RPMI7951 (cell line): ENCODE measurements at places on chromosomes 3 and 15. TPM values are rescaled to one million over a fixed set of nuclear protein-coding genes. Genes with fewer than 3 reads are reported as not detected.

DNA sequence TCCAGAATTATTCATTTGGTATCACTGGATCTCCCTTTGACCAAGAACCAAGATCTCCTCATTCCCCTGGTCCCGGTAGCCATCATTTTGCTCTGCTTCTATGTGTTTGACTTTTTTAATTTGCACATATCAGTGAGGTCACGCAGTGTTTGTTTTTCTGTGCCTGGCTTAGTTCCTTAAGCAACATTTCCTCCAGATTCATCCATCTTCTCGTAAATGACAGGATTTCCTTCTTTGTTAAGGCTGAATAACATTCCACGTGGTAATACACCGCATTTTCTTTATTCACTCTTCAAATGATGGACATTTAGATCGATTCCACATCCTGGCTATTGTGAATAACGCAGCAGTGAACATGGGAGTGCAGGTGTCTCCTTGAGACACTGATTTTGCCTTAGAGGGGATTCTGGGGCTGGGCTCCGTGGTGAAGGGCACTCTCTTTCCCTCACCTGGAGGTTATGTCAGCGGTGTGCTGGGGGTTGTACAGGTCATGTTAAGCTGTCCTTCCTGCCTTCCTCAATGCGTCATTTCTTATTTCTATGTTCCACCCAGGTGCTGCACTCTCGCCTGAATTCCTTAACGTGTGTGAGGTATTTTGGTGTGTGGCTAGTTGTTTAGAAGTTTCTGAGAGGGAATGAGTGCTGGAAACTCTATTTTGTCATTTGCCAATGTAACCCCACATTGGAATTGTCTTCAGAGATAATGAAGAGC, 212.2 kb downstream of the LPP start:
- DNase-seq, result no peak

- DNase-seq, result peak; percentile 31
Measured at GRCh38 chr3:15055019-15055557, 10.0 kb downstream of the MRPS25 start.

DNA sequence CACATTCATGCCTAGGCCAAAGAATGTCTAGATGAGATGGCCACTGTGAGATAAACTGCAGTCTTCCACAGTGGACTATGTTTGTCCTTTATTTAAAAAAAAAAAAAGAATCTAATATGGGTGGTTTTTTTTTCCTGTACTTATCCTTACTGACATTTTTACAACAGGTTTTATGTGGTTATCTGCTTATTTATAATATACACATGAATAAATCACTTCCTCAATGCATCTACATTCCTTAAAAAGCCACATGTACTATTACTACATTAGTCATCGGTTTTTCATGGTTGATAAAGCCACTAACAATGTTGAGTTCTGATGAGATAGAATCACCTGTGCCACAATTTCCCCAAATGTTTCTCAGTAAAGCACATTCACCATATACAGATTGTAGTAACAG, 341.3 kb upstream of the THBS1 start:
- DNase-seq, result peak; percentile 85

DNA sequence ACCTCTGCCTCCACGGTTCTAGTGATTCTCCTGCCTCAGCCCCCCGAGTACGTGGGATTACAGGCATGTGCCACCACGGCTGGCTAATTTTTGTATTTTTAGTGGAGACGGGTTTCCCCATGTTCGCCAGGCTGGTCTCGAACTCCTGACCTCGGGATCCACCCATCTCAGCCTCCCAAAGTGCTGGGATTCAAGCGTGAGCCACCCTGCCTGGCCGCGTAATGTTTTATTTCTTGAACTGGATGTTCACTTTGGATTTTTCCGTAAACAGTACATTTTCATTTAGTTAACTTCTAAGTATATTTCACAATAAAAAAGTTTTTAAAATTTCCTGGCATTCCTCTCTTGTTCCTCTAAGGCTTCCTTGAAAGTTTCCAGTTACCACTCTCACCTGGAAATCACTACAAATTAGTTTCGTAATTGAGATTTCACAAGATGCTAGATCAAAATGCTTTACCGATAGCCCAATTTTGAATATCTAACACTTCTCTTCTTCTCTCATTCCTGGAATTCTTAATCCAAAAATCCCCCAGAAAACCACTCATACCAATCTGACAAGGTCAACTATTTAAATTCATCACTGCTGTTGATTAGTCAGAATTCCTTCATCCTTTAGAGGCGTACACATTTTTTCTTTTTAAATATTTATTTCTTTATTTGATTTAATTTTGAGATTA, 44.7 kb upstream of the INO80 start:
- no peak for DNase-seq

- no peak for DNase-seq
Measured at GRCh38 chr15:31525988-31526665, 199.5 kb downstream of the KLF13 start.

- DNase-seq, result no peak
Measured at GRCh38 chr3:130537673-130538304, 20.8 kb downstream of the COL6A6 start.

The PPP1R14D gene
- not detected in 2 replicates for total RNA-seq
